Lung microvascular endothelial cell (primary cell): ENCODE measurements at places on chromosomes 11 and 22.

- DNase-seq: no peak
These were observed 34.6 kb upstream of the MN1 start for GRCh38 chr22:27836181-27836580.

DNA sequence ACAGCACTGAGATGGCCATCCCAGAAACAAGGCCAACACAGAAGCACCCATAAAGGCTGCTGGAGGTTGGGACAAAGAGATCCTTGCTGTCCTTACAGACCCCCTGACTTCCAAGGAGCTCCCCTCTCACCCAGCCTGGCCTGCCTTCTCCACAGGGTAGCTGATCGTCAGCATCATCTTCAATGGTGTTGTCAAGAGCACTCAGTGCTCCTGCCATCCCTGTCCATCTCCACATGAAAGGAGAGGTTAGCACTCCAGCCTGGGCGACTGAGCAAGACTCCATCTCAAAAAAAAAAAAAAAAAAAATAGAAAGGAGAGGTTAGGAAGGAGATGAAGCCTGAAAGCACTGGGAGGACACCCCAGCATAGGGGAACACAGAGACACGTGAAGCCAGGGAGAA is 2.1 kb upstream of the POU2AF3 start:
- no peak for DNase-seq

DNA sequence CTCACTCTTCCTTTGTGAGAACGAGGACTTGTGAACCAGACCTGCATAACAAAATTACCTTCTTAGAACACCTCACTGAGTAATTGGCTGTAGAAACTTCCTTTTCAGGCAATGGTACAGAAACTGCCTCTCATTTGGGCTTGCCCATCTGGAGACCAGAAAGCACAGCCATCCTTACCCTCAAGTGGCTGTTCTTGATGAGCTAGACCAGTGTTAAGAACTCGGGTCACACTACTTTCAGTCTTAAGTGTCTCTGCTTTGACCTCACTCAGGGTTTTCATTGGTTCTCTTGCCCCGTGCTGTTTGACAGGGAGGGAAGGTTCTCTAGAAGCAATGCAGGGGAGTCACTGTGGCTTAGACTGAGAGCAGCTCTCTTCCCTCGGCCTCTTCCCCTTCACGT is 29.3 kb downstream of the NAT10 start:
- DNase-seq: no peak

DNA sequence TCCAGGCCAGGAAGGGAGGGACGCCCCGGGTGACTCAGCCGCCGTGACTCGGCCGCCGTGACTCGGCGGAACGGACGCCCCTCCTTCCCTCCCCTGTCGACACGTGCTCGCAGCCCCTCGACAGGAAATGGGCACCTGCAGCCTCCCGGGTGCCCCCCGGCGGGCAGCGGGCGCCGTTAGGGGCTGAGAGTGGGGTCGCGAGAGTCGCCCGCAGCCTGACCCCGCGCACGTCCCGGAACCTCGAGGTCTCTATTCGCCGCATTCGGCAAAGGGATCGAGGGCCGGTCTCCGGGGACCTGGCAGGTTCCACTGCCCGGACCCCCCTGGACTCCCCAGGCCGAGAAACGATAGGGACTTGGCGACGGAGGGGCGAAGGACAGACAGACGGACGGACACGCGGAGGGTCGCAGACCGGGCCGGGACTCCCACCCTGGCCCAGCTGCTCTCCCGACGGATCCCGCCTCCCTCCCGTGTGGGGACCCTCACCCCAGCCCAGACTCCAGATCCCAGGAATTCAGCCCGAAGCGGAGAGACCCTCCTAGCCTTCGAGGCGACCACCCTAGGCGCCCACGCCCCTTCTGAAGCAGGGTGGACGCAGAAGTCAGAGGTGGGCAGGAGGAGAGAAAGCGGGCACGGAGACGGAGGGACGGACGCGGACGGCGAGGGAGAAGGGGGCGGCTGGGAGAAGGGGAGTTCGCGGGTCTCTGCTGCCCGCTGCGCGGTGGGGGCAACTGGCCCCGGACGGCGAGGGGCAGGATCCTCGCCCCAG is 648 bp downstream of the FOSL1 start:
- peak; percentile 76 for DNase-seq

GRCh38 chr11:131686836-131687235 is 316.4 kb downstream of the NTM start:
- no peak for DNase-seq

GRCh38 chr11:118622376-118623268 is 15.2 kb downstream of the PHLDB1 start:
- peak; percentile 67 for DNase-seq

DNA sequence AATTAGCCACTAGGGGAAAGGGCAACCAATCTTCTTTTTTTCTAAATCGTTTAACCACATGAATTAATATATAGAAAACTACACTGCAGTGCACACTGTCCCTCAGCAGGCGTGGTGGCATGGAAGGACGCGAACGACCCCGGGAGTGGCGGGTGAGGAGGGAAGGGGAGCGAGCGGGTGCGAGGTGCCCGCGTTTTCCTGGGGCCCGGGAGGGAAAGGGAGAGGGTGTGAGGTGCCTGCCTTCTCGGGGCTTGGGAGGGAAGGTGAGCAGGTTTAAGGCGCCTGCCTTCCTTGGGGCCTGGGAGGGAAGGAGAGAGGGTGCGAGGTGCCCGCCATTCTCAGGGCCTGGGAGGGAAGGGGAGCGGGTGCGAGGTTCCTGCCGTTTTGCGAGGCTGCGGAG is 765 bp downstream of the GAB4 start:
- DNase-seq: no peak

GRCh38 chr11:93613231-93613831 is 48.2 kb upstream of the CEP295 start:
- DNase-seq: no peak

GRCh38 chr11:107136892-107137291 is 118.6 kb upstream of the GUCY1A2 start:
- no peak for DNase-seq

- no peak for DNase-seq
These were observed 11.3 kb downstream of the TRMU start for GRCh38 chr22:46346680-46347405.

DNA sequence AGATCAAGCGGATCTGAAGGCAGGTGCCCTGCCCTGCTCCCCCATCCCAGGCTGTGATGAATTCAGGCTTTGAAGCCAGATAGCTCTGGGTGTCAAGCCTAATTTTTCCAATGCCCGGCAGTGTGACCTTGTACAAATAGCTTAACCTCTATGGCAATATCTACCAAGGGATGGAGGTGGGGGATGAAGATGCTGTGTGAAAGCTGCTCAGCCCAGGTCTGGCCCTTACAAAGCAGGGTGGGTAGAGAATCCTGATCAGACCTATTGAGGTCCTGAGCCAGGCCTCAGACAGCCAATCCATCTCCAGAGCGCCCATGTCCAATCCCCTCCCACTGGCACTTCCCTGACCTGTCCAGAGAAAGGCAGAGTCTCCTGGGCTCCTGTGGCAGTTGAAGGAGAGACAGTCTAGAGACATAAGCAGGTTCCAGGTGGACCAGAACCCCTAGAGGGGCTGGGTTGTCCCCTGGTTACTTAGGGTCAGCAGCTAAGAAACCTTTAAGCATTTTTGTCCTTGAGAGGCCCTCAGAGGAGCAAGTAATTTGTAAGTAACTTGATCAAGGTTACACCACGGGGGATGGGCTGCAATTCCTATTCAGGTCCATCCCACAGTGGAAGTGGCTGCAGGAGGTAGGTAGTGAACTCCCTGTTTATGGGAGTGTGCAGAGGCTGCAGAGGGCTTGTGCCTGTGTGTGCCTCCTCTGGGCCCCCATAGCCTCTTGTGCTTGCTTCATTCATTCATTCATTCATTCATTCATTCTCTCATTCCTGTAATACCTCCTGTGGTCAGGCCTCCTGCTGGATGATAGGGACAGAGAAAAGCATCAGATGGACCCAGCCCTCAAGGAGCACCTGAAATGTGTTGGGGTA is 10.4 kb downstream of the P2RY2 start:
- no peak for DNase-seq

DNA sequence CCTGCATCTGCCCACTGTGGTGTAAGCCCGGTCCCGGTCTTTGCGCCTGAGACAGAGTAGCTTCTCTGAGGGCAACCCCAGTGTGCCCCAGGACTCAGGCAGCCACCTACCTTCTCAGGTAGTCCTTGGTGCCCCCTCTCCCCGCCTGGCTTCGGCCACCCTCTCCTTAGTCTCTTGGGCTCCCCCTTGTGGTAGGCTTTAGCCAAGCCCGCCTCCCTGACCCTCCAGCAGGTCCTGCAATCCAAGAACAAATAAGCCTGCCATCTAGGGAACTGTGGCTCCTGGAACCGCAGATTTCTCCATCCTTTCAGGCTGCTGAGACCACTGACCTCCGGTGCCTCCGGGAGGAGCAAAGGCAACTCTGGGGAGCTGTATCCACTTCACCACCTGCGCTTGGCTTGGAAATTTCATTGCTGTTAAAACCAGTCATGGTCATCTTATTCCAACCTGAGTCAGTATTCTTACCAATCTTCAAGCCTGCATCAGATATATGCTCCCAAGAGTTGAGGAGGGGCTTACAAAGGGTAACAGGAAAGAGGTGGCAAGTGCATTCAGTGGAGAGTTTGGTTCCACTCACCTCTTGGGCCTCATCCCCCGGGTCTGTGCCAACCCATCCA is 52.8 kb upstream of the TENM4 start:
- DNase-seq: peak; percentile 62

- no peak for DNase-seq
These were observed 11.3 kb downstream of the LMO1 start for GRCh38 chr11:8252388-8252787.

DNA sequence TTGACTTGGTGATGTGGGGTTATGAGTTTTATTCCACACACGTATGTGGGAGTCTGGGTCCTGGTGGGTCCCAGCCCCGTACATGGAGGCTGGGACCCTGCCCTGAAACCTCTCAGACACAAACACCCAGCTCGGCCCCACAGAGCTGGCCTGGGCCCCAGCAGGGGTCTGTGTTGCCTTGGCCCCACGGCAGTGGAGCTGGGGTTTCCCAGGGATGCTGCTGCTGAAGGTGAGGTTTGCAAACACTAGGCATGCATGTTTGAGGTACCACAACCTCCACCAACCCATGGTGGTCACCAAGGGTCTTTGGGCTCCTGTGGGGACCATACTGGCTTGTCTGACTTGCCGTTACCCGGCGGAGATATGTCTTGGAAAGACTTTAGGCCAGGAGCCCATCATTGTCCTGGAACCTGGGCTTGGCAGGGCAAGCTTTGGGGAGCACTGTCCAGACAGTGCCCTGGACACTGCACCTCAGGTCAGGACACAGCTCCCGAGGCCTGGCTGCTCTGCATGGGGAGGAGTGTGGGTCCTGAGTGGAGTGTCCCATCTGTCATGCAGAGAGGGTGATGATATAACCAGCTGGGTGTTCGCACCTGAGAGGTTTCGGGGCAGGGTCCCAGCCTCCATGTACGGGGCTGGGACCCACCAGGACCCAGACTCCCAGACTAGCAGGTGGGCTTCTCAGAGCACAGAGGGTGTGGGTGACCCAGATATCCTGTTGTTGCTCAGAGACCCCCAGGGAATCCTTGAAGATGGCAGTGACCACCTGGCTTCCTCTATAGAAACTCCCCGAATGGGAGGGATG is 63.3 kb downstream of the KCNQ1 start:
- DNase-seq: no peak

- DNase-seq: peak; percentile 56
These were observed 569 bp downstream of the FAM76B start for GRCh38 chr11:95788921-95789505.

DNA sequence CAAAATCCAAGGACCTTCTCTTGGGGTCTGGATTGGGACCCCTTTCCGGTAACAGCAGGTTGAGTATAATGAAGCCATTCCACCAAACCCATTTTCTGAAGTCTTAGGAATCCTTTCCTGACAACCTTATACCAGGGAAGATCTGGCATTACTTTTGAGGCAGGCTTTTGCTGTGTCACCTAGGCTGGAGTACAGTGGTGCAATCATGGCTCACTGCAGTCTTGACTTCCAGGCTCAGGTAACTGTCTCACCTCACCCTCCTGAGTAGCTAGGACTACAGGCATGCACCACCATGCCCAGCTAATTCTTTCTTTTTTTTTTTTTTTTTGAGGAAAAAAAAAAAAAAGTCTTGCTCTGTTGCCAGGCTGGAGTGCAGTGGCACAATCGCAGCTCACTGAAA is 55.8 kb upstream of the TREH start:
- no peak for DNase-seq

GRCh38 chr11:33881651-33882503 is 10.0 kb downstream of the LMO2 start:
- DNase-seq: no peak

DNA sequence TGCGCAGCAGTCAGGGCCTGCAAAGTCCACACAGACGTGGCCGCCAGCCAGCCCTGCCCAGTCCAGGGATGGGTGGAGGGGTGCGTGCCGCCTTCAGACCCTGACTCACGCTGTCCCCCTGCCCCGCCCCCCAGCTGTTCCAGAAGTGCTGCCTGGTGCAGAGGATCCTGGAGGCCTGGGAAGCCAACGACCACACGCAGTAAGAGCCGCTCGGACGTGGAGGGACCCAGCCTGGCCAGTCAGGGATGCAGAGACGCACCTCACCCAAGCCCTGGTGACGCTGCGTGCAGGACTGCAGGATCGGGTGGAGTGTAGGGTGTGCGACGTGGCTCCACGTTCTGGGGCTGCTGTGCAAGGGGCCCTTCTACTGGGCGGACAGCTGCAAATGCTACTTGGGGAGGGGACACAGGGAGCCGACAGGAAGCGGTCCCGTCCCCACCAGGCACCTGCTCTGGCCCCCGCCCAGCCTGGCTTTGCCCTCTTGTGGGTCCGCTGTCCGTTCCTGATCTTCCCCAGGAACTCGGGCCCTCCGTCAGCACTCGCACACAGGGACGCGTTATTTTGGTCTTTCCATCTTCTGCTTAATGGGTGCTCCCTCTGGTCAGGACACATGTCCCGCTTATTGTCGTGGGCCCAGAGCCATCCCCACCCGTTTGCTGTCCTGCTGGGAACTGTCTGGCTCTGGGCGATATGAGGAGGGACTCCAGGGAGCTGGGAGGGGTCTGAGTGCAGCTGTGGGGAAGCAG is 42.5 kb downstream of the SBF1 start:
- peak; percentile 0 for DNase-seq

DNA sequence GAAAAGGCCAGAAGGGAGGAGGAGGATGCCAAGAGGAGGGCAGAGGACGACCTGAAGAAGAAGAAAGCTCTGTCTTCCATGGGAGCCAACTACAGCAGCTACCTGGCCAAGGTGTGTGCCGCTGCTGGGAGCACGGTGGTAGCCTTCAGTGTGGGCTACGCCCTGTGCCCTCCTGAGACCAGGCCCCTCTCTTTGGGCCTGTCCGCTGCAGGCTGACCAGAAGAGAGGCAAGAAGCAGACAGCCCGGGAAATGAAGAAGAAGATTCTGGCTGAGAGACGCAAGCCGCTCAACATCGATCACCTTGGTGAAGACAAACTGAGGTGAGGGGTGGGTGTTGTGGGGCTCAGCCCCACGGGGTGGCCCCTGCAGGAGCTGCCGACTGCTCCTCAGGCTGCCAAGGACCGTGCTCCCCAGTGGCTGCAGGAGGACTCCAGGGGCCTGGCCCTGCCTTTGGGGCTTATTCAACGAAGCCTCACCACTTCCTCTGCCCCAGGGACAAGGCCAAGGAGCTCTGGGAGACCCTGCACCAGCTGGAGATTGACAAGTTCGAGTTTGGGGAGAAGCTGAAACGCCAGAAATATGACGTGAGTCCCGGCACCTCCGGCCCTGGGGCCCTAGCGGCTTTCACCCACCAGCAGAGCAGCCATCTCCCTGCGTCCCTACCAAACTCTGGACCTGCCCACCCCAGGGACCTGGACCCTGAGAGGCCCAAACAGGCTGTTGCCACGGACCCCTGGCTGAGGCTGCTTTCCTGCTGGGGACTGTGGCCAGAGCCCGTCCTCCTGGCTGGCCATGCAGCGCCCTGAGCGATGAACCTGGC is 12.6 kb upstream of the MRPL23 start:
- no peak for DNase-seq
